ENCODE measurements at places on chromosomes 3 and 15.

- no peak for DNase-seq
Observed at GRCh38 chr15:94312946-94313345, 81.6 kb downstream of the MCTP2 start.

- DNase-seq = no peak
Observed at GRCh38 chr15:35092846-35093245, 7.8 kb upstream of the NANOGP8 start.

DNA sequence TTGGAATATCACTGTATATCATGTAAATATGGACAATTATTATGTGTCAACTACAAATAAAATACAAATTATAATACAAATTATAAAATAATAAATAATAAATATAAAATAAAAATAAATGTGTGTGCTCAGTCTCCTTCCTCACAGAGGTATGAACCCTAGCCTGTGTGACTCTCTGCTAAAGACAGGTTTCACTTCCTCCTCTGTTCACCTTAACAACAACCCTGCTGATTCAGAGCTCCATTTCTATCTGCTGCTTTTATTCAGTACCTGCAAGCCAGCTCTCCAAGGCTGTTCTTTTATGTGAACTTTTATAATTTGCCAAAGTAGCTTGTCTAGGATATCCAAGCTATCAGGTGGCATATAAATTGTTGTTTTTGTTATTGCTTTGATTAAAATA, 610.7 kb upstream of the GRM7 start:
- DNase-seq = no peak

GRCh38 chr3:133570937-133571320, 2.6 kb upstream of the CDV3 start:
- DNase-seq = no peak

- no peak for DNase-seq
Observed at GRCh38 chr3:155605571-155605970, 139.3 kb downstream of the PLCH1 start.

GRCh38 chr3:35529337-35529736, 110.0 kb upstream of the ARPP21 start:
- DNase-seq = no peak

Measured in stimulated activated CD4-positive, alpha-beta T cell treated with anti-CD3 and anti-CD28 coated beads, Interleukin-4, amount 100 ng/mL, for 24 hours (primary cell).